ENCODE measurements at places on chromosomes 6 and 20. TPM values are rescaled to one million over a fixed set of nuclear protein-coding genes. Genes with fewer than 3 reads are reported as not detected.
A peak's percentile ranks its signal among the peaks of the same experiment; 100 is the strongest.

MYCT1 gene
- total RNA-seq, result 22.6 TPM

DNA sequence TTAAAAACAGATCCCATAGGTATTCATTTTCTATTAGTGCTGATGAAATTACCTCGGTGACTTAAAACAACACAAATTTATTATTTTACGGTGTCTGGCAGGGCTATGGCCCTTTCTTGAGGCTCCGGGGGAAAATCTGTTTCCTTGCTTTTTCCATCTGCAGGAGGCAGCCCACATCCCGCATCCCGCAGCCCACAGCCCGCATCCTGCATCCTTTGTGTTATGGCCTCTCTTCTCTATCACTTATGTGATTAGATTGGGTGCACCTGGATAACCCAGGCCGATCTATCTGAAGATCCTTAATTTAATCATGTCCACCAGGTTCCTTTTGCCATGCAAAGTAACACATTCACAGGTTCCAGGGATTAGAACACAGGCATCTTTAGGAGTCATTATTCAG, 407.8 kb downstream of the CDC5L start:
- DNase-seq, result no peak

DNA sequence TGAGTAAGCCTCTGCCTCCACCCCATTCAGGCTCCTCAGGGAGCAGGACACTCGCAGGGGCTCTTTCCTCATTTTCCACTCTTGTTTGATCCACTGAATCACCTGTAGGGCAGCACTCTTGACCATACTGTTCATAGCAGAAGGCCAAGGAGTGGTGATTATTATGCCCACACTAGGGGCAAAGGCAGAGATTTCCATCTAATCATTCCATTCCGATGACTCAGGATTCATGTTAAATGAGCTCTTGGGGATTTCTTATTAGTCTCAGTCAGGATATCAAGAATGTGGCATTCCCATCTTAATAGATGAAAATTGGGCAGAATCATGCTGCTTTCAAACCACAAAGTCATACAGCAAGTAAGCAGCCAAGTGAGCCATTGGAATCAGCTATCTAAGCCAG, 101.9 kb upstream of the MOCS1 start:
- DNase-seq, result no peak

LY6G6D gene
- not detected for total RNA-seq

MLN gene
- total RNA-seq, result not detected

DNA sequence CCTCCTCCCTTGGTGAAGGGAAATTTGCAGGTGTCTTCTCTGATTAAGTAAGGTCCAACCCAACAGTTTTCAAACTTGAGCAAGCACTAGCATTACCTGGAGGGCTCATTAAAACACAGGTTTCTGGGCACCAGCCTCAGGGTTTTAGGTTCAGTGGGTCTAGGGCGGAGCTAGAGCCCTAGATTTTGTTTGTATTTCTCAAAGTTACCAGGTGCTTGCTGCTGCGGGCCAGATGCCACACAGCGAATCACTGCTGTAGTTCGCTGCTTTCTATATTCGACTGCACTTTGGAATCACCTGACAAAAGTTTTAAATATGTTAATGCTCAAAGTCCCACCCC, 869 bp downstream of the COL21A1 start:
- DNase-seq, result no peak

DNA sequence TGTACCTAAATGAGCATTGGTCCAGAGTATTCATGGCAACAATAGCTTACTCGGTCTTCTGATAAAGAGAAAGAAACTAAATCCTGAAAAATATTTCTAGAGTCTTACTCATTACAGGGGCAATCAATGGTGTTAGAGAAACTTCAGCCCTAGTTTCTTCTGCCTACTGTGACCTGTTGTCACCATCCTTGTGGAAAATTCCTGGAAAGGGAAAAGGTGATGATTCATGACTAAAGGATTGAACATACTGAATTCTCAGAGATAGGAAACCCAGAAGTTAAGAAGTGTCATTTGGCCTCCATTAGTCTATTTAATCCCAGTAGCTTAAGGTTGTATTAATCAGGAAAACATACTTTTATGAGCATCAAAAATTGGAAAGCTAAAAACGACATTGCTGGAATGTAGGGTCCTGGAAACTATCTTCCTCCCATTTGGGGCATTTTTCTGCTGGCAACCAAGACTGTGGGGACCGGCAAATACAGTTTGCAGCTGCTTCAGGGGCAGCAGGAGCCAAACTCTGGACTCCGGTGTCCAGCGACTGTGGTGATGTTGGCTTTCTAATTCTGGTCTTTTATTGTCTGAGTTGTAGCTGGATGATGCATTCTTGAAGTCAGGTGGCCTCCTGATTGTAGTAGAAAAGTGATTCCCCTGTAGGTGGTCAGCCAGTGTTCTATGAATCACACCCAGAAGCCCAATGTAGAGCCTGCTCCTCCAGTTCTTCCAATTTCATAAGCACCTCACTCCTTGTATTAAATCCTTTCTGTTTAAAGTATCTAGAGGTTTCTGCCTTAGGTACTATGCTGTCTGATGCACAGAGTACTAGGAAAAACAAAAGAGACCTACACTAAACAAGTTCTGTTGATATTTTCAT, 67.6 kb downstream of the LCA5 start:
- no peak for DNase-seq

HACE1 gene
- 6.6 TPM for total RNA-seq

DNA sequence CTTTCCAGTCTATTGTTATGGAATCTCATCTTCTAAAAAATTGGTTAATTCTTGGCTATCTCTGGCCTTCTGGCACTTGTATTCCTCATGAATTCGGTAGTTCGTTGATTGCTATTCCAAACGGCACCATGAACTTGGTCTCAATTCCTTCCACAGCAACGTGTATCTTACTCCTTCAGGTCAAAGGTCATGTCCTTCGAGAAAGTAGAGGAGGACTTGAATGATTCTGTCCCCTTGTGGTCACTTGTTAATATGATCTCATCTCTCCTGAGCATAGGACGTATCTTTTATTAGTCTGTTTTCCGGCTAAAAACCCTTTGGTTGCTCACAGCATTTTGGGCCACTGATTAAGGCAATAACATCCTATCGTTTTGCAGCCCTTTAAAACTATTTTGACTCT, 9.4 kb downstream of the TLDC2 start:
- DNase-seq, result no peak

TRERF1 gene
- 1.7 TPM for total RNA-seq

DNA sequence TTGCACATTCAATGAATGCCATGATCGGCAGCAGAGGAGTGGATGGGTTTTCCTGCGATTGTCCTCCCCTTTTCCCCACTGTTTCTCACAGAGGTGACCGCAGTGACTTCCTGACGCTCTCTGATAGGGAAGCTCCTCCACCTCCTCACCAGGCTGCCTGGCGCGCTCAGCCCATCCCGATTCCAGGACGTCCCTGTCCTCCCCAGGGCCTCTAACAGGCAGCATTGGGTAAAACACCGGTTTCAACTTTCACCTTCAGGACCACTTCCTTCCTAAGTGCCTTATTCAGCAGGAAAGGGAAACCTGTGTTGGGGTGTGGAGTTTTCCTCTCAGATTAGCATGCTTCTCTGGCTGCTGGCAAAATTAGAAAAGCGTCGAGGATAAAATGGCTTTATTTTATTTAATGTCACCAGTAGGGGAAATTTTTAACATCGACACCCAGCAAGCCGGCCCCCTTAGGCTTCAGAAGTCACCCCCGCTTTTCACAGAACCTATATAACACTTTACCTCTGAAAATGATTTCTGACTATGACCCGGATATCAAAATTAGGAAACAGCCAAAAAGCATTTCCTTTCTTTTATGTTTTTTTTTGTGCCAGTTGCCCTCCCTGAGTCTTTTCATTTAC, 570.4 kb upstream of the GJE1 start:
- DNase-seq, result peak; percentile 23

DNA sequence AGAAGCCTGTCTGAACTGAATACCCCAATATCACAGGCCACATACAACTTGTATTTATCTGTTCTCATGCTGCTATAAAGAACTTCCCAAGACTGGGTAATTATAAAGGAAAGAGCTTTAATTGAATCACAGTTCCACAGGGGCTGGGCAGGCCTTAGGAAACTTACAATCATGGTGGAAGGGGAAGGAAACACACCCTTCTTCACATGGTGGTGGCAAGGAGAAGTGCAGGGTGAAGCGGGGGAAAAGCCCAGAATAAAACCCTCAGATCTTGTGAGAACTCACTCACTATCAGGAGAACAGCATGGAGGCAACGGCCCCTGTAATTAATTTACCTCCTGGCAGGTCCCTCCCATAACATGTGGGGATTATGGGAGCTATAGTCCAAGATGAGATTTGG, 50.3 kb upstream of the FNDC1 start:
- DNase-seq, result no peak

- DNase-seq, result no peak
Measured at GRCh38 chr6:48798296-48798695, 664.8 kb downstream of the MMUT start.

- DNase-seq, result no peak
Measured at GRCh38 chr6:35047265-35048011, 93.7 kb downstream of the TCP11 start.

COQ3 gene
- total RNA-seq, result 28.4 TPM

GRCh38 chr20:53678990-53679596, 85.5 kb upstream of the ZNF217 start:
- DNase-seq, result no peak

DNA sequence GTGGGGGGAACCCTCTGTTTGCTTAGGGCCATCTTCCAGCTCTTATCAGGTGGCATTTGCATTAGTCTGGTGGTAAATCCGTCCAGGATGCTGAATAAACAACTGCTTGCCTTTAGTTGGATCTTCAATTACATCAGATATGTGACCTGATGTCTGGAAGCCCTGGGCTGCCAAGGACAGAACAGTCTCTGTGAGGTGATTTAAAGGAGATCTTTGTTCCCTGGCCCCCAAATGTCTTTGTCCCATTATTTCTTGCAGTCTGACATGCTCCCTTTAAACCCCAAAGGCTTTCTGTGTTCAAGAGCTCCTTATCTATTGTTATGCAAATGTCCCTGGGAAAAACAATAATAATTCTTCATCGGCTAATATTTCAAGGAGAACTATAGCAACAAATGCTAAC, 84.6 kb upstream of the SPTLC3 start:
- no peak for DNase-seq

SLC17A2 gene
- not detected for total RNA-seq

AIG1 gene
- total RNA-seq, result 71.3 TPM

CNR1 gene
- 0.44 TPM for total RNA-seq

GRCh38 chr6:6941201-6941600, 166.6 kb upstream of the RREB1 start:
- no peak for DNase-seq

DNA sequence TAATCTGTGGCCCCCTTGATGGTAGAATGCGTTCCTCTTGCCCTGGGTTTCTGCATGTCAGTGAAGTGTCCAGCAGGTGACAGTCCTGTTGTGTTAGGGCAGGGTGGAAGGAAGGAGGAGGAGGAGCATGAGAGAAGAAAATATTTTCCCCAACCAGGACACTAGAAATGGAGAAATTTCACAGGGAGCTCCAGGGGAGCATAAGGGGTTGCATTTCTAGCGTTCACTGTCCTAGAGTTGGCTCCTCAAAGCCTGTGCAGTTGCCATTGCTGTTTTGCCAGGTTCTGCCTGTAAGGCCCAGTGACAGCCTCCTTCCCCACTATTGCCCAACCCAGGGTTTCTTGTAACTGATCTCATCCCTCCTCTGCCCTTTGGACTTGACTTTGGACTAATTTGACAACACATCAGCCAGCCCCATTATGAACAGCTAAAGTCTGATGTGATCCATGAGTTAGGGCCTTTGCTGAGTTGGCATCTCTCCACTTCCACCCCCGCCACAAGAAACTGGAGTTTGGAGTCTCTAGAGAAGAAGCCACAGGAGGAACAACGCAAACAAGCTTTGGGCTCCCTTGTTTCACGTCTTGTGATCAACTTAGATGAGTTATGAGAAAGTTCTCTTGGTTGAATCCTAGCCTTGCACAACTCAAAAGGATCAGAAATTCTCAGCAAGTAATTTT, 14.0 kb upstream of the FAM50B start:
- DNase-seq, result peak; percentile 30

- no peak for DNase-seq
Measured at GRCh38 chr20:50317609-50318008, 127.0 kb downstream of the CEBPB start.

- no peak for DNase-seq
Measured at GRCh38 chr6:14372734-14373489, 255.3 kb downstream of the CD83 start.

JAG1 gene
- total RNA-seq, result 35.8 TPM

All from heart right ventricle (tissue), 16 donors.